ENCODE measurements at places on chromosomes 5 and 9.

DNA sequence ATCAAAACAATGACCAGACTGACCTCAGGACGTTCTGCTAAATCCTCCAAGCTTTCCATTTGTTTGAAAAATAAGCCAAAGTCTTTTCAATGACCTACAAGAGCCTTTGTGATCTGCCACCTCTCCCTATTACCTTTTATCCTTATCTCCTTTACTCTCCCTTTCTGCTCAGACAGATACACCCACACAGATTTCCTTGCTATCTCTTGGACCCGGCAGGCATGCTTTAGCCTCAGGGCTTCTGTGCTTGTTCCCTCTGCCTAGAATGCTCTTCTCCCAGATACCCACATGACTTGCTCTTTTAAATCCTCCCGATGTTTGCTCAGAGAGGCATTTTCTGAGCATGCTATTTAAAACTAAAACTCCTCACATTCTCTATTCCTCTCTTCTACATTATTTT lies 8.9 kb upstream of the ELOVL7 start:
- no peak for DNase-seq

DNA sequence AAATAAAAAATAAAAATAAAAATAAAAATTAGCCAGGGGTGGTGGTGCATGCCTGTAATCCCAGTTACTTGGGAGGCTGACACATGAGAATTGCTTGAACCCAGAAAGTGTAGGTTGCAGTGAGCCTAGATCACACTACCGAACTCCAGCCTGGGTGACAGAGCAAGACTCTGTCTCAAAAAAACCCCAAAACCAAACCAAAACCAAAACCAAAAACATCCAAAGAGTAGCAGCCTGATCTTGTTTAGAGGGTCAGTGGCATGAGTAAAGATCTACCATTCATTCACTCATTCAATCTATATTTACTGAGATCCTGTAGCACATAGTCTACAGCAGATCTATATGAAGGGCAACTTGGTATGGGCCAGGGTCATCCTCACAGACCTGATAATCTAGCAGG lies 202.4 kb downstream of the MAPKAP1 start:
- DNase-seq: no peak

DNA sequence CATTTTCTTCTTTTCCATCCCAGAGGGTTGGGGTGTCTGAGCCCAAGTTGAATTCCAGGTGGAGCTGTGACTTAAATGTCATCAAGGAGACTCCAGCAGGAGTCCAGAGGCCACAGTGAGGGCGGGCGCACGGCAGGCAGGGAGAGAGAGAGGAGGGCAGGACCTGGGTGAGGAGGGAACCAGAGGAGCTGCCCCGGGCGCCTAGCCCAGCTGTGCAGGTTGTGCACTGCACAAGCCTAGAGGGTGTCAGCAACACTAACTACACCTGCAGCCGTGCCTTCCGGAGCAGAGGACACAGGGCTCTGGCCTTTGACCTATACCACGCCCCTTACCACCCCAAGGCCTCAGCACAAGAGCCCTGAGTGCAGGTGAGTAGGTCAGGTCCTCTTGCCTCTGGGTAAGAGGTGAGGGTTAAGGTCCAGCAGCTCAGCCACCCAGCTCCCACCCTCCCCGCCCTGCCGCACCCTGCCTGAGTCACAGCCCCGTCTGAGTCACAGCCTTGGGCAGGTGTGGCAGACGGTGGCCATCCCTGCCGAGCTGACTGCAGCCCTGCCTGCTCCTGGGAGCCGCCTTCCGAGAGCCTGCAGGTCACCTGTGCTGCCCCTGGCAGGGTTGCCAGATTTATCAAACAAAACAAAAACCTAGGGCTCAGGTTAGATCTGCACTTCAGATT lies 6.4 kb upstream of the AGPAT2 start:
- DNase-seq: no peak

- DNase-seq: no peak
These were observed 586.4 kb downstream of the TAF11L14 start for GRCh38 chr5:18220631-18221030.

DNA sequence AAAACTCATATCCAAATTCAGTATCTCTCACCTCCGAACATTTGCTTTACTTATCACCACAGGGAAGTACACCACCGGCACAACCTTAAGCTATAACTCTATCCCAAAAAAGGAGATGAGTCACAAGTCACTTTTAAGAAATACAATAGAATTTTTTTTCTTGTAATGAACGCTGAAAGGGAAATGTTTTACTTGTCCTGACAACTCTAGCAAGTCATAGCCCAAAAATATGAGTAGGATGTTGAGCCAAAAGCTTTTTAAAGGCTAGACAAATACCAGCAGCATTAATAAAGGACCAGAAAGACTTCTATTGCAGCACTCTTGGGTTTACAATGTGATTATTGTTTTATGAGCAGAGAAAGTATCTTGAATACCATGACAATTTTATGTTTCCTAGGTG lies 147.3 kb upstream of the FST start:
- DNase-seq: no peak

- no peak for DNase-seq
These were observed 954.0 kb upstream of the CDH6 start for GRCh38 chr5:30239331-30240022.

DNA sequence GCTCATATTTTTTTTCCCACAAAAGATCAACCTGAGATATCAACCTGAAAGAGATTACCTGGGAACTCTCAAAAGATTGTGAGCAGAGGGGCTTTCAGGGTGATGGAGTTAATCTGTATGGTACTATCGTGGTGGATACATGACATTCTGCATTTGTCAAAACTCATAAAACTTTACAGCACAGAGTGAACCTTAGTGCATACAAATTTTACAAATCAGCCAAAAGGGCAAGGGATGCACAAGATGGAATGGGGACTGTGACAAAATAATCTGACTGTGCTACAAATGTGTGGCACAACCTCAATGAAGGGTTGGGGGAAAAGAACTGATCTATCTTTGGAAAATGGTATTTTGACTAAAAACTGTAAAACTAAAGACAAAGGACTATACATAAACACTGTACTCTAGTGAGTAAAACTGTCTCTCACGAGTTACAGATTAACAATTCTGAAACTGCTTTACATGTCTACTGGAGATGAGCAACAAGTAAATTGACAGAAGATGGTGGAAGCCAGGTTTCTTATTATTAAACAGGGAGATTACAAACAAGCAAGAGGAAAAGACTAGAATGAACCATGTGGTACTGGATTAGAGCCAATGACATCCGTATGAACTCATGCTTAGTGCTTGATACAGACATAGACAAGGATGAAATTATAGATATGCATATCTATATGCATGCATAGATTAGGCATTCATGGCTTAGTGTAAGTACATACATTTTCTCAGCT lies 24.8 kb upstream of the RLN1 start:
- no peak for DNase-seq

DNA sequence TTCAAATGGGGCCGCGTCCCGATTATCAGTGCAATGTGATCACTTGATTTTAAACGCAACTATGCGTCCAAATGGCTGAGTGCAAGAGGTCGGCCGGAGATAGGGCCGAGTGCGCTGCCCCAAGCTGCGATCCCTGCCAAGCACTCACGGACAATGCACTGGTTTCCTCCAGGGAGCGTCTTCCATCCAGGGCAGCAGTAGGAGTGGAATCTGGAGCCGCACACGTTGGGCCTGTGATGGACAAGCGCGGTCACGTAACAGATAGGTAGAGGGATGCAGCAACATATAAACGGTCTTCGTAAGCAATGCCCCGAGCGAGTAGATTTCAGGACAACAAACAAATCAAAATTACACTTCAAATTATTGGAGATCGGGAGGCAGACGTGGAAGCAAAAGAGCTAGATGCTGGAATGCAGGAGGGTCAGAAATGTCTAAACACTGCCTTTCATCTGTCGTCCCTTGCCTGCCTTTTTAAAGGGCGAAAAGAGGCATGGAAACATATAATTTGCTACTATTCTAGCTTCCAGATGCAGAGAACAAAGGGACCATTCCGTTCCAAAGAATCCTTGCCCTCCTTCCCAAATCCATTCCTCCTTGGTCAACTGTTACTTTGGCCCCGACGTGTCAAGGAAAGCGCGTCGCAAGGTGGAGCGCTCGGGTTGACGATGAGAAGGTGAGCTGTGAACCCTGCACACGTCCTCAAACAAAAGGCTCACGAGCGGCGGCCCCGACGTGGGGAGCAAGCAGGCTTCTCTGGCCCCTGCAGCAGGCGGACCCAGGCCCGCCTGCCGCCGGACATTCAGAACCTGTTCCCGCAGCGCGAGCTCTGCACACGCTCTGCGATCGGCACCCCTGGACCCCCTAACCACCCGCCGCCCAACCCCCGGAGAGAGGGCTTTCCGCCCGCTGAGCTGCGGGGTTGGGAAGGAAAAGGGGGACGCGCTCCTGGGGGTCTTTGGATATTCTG lies 1.5 kb downstream of the FBN2 start:
- no peak for DNase-seq

GRCh38 chr9:91119142-91119541 lies 242.6 kb downstream of the AUH start:
- DNase-seq: no peak

DNA sequence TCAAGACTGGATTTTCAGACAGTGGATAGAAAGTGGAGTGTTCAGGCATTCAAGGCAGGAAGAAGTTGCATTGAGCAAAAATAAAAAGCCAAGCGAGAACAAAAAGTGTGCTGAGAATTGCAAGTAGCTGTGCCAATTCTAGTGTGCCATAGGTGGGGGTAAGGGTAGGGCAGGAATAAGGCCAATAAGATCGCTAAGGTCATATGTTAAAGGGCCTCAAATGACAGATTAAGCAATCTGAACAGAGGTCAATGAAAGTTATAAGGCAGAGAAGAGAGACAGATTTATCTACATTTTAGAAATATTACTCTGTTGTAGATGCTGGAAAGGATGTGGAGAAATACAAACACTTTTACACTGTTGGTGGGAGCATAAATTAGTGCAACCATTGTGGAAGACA lies 36.4 kb downstream of the NADK2 start:
- no peak for DNase-seq

- DNase-seq: no peak
These were observed 134.0 kb downstream of the ISOC1 start for GRCh38 chr5:129228577-129228976.

- no peak for DNase-seq
These were observed 10.5 kb downstream of the GRAMD2B start for GRCh38 chr5:126433701-126434100.

- no peak for DNase-seq
These were observed 823.6 kb upstream of the ARRDC3 start for GRCh38 chr5:92206681-92207080.
